ENCODE measurements at places on chromosomes 16 and 17.

DNA sequence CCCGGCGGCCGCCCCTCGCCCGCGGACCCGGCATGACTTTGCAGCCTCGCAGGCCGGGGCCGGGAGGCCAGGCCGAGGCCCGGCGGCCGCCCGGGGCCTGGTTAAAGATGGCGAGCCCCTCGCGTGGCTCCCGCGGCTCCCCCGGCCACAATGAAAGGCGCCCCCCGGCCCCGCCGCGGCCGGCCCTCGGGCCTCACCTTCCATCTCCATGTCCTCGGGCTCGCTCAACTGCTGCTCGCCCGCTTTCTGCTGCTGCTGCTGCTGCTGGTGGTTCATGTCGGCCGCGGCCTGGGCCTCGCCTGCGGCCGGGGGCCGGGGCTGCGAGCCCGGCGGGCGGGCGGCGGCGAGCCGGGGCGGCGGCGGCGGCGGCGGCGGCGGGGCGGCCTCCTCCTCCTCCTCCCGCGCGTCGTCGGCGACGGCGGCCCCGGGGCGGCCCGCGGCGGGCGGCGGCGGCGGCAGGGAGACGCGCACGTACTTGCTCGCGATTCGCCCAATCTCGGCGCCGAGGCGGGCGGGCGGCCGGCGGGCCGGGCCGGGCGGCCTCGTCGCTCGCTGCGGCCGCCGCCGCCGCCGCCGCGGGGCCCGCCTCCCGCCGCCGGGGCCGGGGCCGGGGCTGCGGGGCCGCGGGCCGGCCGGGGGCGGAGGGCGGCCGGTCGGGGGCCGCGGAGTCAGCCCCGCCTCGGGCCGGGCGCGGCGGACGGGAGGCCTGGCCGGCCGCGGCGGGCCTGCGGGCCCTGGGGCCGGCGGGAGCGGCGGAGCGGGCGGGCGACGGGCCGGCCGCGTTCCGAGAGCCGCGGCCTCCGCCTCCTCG is 491 bp downstream of the USP7 start:
- DNase-seq, result no peak

GRCh38 chr17:49922095-49922494 is 46.9 kb upstream of the DLX4 start:
- DNase-seq, result no peak

GRCh38 chr17:74776990-74777389 is 845 bp upstream of the NAT9 start:
- no peak for DNase-seq

DNA sequence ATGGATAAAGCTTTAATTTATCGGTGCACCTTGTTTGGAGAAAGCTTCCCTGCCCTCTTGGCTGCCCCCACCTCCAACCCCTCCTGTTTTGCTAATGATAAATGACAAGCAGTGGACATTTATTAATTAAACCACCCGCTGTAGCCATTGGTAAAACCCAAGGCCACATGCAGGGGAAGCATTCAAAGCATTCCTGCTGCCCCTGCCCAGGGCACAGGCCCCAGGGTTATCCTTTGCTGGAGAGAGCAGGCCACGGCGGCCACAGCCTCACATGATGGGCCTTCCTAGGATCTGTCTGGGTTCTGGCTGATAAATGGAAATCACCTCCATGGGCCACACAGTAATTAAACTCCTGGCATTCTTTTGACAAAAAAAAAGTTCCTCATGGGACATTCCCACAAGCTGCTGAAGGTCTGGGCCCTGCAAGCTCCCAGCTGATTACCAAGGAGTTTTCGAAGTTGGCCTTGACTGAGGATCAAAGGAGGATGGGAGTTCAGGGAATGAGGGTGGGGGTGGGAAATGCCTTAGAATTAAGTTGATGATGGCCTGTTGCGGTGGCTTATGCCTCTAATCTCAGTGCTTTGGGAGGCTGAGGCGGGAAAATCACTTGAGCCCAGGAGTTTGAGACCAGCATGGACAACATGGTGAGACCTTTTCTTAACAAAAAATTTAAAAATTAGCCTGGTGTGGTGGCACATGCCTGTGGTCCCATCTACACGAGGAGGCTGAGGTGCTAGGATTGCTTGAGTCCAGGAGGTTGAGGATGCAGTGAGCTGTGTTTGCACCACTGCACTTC is 35.5 kb downstream of the SOST start:
- DNase-seq, result no peak

- no peak for DNase-seq
Measured at GRCh38 chr16:4411684-4412083, 4.7 kb downstream of the CORO7 start.

GRCh38 chr16:69064124-69064763 is 41.2 kb upstream of the HAS3 start:
- DNase-seq, result no peak

DNA sequence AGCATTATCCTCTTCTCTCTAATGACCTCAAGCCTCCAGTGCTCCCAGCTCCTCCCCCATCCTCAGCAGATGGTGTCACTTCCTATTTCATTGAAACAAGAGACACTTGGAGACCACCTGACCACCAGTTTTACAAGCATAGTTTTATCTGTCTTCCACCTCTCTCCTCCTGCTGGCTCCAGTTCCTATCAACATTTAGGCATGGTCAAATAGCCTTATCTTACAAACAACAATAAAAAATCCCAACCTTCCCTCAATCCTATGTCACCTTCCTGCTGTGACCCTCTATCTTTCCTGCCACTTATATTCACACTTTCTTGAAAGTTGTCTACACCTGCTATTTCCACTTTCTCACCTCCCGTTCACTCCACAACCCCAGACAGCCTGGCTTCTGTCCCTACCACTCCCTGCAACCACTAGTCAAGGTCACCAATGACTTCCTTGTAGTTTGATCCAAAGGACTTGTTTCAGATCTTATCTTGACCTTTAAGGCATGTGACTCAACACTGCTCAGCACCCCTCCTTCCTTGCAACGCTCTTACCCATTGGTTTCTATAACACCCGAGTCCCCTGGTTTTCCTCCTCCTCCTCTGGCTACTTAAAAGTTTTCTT is 4.3 kb upstream of the NTN1 start:
- DNase-seq, result no peak

DNA sequence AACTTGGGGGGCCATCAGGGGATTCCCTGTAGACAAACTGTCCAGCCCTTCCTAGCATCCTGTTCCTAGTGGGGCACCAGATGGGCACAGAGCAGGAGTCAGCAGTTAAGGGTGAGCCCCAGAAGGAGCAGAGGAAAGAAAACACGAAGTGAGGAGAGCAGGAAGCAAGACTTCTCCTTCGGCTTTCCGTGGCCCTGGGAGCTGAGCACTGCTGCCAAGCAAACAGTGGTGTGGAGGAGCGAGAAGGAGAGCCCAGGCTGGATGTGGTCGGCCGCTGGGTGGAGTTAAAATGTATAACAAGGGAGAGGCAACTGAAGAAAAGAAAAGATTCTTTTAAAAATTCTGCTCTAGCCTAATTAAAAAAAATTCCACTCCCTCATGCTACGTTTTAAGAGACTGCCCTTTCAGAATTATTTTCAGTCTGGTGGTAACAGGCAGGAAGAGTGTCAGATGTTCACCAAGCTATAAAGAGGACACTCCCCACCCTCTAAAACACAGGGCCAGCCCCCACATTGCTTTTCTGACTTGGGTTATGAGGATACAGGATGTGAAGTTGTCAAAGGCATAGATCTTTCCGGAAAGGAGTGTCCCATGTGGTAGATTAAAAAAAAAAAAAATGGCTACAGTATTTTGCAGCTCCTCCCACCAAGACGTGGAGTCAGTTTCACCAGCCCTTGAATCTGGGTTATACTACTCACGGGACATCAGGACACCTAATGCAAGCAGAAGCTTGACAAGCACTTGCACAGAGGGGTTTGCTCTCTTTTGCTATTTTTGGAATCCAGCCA is 74.9 kb upstream of the ZFHX3 start:
- no peak for DNase-seq

DNA sequence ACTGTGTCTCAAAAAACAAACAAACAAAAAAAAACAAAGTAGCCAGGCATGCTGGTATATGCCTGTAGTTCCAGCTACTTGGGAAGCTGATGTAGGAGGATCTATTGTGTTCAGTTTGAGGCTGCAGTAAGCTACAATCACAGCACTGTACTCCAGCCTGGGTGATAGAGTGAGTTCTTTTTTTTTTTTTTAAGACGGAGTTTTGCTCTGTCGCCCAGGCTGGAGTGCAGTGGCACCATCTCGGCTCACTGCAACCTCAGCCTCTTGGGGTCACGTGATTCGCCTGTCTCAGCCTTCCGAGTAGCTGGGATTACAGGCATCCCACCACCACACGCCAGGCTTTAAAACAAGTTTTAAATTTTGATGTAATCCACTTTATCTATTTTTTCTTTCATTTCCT is 80.2 kb upstream of the STAC2 start:
- DNase-seq, result no peak

- DNase-seq, result no peak
Measured at GRCh38 chr17:19291646-19292376, 54.6 kb downstream of the EPN2 start.

DNA sequence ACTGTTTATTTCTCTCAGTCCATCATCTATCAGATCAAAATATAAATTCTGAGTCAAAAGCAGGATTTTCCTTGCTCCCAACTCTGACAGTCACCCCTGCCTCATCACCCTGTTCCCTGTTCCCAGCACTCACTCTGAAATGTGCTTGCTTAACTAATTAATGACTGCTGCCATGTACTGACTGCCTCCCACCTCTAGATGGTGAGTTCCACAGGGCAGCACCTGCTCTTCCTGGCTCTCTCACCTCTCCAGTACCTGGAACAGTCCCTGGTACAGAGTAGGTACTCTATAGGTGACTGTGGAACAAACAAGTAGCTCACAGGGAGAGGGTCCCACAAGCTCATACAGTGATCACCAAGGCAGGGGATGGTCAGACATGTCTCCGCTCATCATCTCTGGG is 114.3 kb upstream of the C16orf82 start:
- DNase-seq, result no peak

DNA sequence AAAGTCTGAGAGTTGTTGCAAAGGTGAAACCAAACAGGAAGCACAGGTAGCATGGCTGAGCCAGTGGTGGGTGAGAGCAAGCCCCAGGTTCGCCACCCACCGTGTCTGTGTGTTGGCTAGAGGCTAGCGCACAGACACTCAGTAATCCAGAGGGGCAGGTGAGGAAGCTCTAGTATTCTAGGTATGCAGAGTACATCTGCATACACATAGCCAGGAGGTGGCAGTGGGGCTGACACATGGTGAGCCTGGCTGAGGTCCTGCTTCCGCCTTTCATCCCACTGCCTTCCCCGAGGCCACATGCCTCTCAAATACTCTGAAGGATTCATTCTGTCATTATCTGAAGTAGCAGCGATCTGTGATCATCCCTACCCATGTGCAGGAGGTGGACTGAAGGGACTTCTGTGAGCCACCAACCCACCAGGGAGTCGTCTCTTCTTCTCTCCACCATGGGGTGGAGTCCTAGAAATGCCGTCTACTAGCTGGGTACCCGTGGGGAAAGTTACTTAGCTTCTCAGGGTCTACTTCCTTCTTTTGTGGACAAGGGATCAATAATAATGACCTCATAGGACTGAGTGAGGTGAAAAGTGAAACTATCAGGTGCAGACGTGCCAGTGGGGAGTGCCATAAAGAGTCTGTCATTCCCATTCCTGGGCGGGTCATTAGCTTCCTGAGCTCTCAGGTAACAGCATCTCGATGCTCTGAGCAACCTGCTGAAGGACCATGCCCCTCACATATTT is 36.0 kb upstream of the ICAM2 start:
- DNase-seq, result no peak

All from cortex of kidney (tissue), 1 donor.